ENCODE measurements at places on chromosomes 11 and 22. TPM values are rescaled to one million over a fixed set of nuclear protein-coding genes. Genes with fewer than 3 reads are reported as not detected.

GPR83 gene
- total RNA-seq = not detected

PITPNM1 gene
- total RNA-seq = 66.0 TPM

ELFN2 gene
- 0.40 TPM for total RNA-seq

SLC22A9 gene
- not detected for total RNA-seq
